ENCODE measurements at places on chromosomes 5 and 9.
A peak's percentile ranks its signal among the peaks of the same experiment; 100 is the strongest.

DNA sequence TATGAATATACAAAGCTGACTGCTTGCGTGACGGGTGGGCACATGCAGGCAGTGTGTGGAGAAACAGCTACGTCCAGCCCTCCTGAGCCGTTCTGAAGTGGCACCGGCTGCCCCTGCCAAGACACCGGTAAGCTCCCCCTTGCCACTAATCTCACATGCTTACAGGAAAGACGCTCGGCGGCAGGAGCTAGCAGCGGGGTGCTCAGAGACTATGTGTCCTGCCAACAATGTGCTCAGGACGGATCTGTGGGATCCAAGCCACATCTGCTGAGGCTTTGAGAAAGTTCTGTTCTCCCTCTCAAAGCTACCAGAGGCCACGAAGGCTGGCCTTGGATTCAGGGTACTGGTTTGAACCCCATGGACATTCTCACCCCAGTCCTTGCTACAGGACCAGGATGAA is 157.2 kb upstream of the PHYKPL start:
- DNase-seq = no peak

GRCh38 chr5:34005681-34006080 is 2.2 kb downstream of the AMACR start:
- no peak for DNase-seq

GRCh38 chr9:109369285-109369684 is 48.4 kb upstream of the EPB41L4B start:
- no peak for DNase-seq

DNA sequence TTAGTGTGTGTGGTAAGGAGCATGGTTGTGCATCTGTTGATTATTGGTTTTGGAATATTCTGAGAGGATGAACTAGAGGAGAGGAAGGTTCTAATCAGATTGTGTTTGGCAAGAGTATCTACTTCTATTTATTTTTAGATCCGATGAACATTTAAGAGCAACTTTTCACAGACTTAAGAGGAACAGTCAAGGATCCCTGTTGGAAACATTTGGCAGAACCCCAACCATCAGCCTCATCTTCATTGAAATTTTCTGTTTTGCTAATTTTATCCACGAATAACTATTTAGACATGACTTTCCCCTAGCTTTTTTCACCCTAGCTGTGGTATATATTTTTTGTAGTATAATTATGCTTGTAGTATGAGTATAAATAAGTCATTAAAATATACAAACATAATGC is 868.5 kb downstream of the MAT2B start:
- DNase-seq = no peak

DNA sequence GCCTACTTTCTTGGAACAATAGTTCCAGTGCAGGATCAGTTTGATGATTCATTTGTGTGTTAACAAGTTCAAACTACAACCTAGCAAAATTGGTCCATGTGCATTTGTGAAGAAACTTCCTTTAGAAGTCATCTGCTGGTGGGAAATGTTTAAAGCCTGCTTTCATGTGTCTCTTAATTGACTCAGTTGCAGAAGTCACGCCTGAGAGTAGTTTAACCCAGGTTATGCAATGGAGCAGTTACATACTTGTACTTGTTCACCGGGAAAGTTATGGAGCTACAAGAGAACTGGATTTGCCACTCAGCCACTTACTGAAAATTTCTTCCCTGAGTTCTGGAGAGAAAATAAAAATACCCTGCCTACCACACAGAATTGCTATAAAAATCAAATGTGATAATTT is 1397.8 kb downstream of the PTPRD start:
- DNase-seq = no peak

- peak; percentile 94 for DNase-seq
These were observed 30.7 kb upstream of the CORO2A start for GRCh38 chr9:98222885-98223691.

DNA sequence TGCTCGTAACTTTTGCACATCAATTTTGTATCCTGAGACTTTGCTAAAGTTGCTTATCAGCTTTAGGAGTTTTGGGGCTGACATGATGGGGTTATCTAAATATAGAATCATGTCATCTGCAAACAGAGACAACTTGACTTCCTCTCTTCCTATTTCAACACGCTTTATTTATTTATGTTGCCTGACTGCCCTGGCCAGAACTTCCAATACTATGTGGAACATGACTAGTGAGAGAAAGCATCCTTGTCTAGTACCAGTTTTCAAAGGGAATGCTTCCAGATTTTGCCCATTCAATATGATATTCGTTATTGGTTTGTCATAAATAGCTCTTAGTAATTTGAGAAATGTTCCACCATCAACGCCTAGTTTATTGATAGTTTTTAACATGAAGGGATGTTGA is 65.4 kb upstream of the CDH12 start:
- no peak for DNase-seq

- no peak for DNase-seq
These were observed 228.5 kb downstream of the CRB2 start for GRCh38 chr9:123584202-123585176.

DNA sequence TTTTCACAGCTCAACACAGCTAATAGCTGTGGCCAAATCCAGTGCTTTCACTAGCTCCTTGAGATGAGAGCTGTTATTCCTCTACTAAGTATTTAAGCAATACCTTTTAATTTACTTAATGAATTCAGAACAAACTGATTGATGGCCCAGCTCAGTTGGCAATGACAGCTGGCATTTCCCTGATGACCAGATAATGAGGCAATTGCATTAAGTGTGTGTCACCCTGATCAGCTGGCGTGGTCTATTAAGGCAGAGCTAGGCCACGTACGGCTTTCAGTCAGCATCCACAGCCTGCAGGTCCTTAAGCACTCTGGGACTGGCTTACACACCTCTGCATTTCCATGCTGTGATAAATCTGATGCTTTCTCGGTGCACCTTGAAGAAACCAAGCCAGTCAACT is 34.4 kb downstream of the TTLL11 start:
- no peak for DNase-seq

DNA sequence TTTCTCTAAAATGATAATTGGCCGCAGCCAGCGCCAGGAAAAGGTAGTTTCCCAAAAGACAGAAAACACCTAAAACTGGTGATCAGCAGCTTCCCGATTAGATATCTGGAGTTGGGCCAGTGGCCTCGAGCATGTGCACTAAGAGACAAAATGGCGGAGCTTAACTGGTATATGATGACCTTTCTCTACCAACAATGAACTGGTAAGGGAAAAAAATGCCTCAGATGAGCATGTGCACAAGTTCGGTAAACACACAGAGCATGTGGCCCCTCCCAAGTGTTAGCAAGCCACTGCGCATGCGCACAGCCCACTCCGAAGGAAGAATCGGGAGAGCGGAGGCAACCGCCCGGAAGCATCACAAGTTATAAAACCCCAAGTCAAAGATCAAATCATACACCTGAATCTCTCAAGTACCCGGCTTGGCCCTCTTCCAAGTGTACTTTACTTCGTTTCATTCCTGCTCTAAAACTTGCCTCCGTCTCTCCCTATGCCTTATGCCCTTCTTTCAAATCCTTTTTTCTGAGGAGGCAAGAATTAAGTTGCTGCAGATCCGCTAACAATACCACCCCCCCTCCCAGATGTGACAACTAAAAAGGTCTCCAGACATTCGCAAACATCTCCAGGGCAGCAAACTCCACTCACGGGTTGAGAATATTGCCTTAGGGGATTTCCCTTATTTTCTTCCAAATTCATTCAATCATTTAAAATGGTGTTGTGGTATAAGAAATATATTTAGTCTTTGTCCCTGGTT is 15.0 kb upstream of the PTBP3 start:
- peak; percentile 90 for DNase-seq

GRCh38 chr5:125894383-125894782 is 528.8 kb upstream of the GRAMD2B start:
- DNase-seq = no peak

- DNase-seq = no peak
These were observed 21.1 kb downstream of the FAT2 start for GRCh38 chr5:151570058-151570457.

DNA sequence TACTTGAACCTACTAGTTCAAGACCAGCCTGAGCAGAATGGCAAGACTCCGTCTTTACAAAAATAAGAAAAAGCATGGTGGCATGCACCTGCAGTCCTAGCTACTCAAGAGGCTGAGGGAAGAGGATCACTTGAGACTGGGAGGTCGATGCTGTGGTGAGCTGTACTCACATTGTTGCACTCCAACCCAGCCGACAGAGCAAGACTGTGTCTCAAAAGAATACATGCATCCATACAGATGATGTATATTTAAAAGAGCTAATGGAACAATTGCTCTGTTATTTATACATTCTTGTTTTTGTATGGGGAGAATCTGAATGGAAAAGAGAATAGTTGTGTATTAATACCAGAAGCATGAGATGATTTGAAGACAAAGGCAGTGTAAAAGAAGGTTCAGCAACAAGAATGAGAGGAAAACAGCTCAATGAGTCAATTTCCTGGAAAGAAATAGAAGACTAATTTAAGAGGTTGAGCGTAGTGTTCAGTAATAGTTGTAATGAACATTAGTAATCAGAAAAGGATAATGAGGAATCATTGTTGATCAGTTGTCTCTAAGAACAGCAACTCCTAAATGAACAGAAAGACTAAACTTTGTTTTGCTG is 1.9 kb upstream of the LRRC70 start:
- DNase-seq = no peak

GRCh38 chr5:89137148-89137547 is 254.2 kb upstream of the MEF2C start:
- no peak for DNase-seq

DNA sequence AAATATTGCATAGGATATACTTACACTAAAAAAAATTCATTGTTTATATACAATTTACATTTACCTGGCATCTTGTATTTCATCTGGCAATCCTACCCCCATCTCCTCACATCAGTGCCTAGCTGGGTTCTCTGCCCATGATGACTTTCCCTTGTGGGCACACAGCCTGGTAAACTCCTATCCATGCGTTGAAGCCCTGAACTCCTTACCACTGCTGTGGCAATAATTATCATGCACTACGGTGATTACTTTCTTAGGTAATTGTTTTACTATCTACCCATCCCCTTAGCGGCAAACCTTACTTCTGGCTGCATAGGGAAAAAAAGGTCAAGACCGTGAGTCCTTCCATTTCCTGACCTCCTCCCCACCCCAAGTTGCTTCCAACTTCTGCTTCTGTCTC is 63.6 kb upstream of the DAB2IP start:
- DNase-seq = no peak

DNA sequence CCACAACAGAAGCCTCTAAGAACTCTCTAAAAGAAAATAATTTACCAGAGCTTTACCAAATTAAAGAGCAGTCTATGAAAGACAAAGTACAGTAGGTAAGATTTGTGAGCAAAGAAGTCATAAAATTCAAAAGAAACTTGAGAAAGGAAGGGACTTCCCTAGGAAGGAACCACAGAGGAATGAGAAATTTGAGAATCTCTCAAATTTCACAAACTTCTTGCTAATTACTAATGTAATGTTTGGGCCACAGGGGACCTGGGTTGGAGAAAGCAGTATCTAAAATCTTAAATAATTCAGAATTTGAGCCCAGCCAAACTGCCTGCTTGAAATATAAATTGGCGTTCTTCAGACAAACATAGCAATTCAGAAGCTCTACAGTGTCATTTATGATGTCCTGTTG is 225.0 kb upstream of the PRR16 start:
- DNase-seq = no peak

DNA sequence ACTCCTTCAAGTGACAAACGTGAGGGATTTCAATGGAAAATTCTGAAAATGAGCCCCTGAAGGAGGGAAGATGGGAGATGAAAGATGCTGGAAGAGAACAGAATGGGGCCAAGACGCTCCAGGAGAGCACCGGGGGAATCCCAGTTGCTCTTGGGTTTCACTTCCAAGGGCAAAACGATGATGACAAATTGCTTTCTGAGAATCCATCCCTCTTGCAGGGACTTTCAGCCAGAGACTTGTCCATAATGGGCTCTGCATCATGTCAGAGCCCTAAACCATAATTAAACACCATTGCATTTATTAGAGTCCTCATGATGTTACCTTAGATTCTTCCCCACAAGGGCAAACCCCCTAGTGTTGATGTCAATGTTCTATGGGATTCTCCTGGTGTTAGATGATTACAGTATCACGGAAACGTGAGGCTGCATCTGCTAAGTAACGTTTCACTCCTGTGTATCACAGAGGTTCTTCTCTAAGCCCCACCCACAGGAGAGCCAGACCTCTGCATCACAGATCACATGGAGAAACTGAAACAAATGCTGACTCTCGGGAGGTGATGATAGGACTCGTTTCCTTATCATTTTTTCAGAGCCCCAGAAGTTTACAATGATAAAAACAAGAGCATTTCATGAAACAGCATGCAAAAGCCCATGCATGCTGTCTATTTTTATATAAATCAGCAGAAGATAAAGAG is 114.4 kb downstream of the TENT4A start:
- DNase-seq = no peak

GRCh38 chr5:142688281-142688989 is 2.5 kb upstream of the FGF1 start:
- no peak for DNase-seq

- DNase-seq = peak; percentile 37
These were observed 119.6 kb upstream of the NFIB start for GRCh38 chr9:14433351-14434157.

GRCh38 chr9:130606887-130607600 is 27.7 kb downstream of the FUBP3 start:
- no peak for DNase-seq

DNA sequence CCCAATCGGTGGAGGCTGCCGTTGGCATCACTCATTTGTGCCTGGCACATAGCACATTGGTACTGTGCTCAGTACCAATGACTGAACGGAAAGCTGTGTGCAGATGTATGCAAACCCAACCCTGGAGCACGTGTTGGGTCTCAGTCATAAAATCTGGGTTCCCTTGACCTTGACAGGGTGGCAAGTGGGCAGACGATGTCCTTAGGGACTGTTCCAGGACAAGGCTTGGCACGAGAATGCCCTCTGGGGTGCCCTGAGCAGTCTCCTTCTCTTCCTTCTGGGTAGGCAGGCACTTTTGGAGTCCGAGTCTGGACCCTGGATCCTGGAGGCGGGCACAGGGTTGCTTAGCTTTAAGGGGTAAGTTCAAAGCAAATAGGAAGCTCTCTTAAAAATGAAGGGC is 75.8 kb downstream of the MACROH2A1 start:
- DNase-seq = no peak

DNA sequence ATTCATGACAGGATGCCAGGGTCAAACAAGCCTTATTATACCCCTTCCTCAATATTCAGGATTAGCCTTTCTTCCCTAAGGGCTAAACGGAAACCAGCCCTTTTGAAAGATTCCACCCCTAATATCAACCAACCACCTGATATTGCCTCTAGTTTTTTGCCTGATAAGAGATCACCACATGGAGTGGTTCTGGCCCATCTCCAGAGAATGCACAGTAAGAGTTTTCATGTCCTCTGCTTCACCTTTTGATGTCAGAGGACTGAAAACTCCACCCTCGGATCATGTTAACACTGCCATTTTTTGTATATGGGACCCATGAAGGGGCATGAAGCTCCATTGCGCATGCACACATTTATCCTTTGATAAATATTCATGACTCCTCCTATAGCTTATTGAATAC is 5.8 kb upstream of the LNPEP start:
- DNase-seq = no peak

GRCh38 chr5:181281984-181282316 is 21.0 kb upstream of the TRIM52 start:
- no peak for DNase-seq

DNA sequence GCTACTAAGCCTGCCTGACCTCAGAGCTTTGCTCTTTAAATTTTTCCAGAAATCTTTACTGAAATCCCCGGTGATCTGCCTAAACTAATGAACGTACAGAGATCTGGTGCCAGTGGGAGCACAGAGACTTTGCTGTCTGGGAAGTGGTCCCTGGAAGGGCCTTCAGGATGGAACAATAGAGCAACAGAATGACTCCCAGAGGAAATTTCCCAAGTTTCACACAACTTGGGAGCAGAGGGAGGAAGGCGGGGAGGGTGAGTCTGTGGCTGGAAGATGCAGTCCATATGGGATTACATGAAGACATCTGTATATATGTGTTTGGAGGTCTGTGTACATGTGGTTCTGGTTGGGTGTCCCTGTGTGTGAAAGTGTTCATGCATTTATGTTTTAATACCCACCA is 638.3 kb downstream of the CCDC171 start:
- no peak for DNase-seq

All from AG20443 (cell line).